LNCaP clone FGC (cell line): ENCODE measurements at places on chromosomes 4 and X.

DNA sequence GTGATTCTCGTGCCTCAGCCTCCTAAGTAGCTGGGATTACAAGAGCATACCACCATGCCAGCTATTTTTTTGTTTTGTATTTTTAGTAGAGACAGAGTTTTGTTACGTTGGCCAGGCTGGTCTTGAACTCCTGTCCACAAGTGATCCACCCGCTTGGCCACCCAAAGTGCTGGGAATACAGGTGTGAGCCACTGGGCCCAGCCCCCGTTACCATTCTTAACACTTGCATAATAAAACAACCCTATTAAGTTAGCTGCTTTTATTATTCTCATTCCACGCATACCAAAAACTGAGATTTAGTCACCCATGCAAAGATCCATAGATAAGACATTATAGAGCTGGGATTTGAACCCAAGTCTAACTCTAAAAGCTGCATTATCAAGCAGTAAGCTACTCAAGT lies 6.0 kb upstream of the TEX13A start:
- DNase-seq, result no peak

DNA sequence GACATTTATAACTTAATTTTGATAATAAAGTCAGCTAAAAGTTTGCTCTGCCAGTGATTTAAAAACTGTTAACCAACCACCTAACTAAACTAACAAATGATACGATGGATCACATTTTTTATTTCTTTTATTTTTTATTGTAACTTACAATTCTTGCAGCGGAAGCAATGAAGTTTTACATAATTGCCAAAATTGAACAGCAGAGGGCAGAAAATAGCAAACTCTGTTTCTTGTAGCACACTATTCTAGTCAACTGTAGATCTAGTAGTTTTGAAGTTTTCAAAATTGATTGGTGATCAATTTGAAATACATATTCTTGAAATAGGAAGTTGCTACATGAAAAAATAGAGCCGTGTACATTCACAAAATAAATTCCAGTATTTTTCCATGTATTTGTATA lies 2.8 kb upstream of the GRIA2 start:
- DNase-seq, result no peak

GRCh38 chrX:36214924-36215323 lies 295.4 kb downstream of the CFAP47 start:
- no peak for DNase-seq

- DNase-seq, result no peak
These were observed 102.1 kb upstream of the FAM9B start for GRCh38 chrX:9135901-9136510.

GRCh38 chrX:16771483-16772398 lies 14.5 kb upstream of the TXLNG start:
- peak; percentile 19 for DNase-seq

GRCh38 chr4:15719506-15719905 lies 16.6 kb downstream of the BST1 start:
- no peak for DNase-seq

DNA sequence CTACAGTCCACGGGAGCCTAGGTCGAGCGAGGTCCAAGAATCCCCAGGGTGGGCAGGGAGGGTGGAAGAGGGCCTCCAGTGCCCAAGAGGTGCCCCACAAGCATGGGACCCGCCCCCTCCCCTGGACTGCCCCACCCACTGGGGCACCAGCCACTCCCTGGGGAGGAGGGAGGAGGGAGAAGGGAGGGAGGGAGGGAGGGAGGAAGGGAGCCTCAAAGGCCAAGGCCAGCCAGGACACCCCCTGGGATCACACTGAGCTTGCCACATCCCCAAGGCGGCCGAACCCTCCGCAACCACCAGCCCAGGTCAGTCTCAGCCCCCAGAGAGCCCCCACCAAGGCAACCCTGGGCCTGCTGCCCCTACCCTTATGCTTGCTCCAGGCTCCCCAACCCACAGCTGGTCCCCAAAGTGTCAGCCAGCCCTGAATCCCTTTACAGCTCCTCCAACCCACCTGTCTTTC lies at the start of gene GATA1:
Gene GATA1 (plus strand): TSS at position 250 of the 460 bp plus-strand sequence. CDS start 4,520 bp downstream, outside the sequence.
- DNase-seq, result no peak

DNA sequence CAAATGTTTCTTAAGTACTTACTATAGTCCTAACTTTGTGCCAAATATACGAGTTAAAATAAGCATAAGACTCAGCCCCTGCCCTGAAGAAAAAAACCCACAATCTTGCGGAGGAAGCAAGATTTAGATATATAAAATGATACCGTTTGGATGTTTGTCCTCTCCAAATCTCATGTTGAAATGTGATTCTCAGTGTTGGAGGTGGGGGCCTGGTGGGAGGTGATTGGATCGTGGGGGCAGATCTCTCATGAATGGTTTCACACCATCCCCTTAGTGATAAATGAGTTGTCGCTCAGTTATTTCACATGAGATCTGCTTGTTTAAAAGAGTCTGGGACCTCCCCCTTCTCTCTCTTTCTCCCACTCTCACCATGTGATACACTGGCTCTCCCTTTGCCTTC lies 28.7 kb downstream of the EFHC2 start:
- no peak for DNase-seq

DNA sequence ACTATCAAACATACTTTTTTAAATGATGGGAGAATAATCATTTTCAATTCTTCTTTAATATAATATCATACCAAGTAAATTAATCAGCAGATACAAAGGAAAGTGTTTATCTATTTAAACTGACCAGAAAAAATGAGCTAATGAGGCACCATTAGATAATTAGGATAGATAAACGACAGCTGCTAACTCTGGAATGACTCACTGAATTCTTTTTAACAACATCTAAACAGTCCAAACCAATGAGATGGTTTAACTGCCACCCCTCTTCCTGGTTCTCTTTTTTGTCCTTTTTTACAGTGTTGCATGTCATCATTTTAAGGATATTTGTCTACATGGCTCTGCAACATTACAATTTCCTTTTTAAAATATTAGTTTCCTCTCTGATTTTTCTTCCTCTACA lies 41.6 kb downstream of the UNC5C start:
- no peak for DNase-seq

DNA sequence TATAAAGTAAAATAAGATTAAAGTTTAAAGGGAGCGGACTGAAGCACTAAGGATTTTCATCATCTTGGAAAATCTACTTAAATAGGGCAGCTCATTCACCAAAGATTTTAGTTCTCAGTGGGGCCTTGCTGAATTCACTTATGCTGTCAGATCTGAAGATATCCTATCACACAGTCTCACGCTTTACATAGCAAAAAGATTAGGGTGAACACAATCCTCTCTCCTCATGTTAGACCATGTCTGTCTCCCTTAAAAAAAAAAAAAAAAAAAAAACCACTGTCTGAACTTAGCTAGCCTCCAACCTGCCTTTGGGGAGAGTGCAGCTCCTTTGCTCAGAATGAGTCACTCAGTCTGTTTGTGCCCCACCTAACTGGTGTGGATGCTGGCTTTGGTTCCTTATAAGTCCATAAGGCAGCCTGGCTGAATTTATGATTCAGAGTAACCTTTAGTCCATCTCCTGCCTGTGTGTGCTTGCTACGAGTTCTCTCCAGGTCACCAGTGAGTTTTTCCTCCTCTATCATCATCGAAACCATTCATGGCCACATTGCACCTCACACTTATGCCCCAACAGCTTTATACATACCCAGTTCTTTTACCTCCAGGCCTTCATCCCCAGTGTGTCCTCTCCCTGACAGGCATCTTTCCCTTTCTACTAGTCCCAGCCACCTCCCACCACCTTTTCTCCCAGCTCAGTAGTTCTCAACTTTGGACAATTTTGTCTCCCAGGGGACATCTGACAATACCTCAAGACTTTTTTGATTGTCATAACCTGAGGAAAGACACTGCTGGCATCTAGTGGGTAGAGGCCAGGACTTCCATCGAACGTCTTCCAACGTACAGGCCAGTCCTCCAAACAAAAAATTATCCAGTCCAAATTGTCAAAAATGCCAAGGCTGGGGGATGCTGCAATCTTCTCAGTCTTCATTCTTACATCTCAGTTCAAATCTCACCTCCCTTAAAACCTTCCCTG lies 220.7 kb upstream of the EMCN start:
- no peak for DNase-seq

- no peak for DNase-seq
These were observed 321.0 kb upstream of the SLIT2 start for GRCh38 chr4:19930742-19931141.

GRCh38 chr4:85391589-85392410 lies 83.2 kb upstream of the ARHGAP24 start:
- DNase-seq, result no peak

DNA sequence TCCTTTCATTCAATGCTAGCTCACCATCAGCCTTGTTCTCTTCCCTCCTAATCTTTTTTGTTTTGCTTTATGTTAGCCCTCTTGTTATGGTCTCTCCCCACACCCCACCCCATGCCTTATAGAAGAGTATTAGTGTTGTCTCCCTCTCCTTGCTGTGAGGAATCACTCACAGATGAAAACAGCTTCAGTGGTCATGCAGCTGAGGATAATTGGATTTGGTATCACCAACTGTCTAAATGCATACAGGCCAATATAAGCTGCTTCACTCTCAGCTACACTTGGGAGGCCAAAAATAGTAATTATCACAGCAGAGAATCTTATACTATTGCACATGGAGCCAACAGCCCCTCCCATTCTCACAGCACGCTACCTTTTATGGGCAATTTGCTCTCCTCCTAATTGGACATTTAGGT lies 494.6 kb upstream of the FAM241A start:
- no peak for DNase-seq

DNA sequence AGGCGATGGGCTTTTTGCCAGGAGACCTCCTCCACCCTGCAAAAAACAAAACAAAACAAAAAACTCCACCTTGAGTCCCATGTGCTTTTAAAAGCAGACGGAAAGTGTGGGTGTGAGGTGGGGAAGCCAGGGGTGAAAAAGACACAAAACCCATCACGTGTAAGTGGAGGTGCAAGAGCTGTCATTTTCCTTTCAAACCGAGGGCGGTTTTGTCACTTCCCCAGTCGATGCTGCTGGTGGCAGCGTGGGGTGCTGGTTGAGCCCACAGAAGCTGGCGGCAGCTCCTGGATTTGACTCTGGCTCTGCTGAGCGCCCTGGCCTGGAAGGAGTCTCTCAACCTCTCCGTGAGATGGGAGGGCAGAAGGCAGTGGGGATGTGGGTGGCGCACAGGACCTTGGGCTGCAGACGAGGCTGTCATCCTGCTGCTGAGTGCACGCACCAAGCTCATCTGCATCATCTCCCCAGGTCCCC lies 110.0 kb downstream of the PSAPL1 start:
- no peak for DNase-seq

DNA sequence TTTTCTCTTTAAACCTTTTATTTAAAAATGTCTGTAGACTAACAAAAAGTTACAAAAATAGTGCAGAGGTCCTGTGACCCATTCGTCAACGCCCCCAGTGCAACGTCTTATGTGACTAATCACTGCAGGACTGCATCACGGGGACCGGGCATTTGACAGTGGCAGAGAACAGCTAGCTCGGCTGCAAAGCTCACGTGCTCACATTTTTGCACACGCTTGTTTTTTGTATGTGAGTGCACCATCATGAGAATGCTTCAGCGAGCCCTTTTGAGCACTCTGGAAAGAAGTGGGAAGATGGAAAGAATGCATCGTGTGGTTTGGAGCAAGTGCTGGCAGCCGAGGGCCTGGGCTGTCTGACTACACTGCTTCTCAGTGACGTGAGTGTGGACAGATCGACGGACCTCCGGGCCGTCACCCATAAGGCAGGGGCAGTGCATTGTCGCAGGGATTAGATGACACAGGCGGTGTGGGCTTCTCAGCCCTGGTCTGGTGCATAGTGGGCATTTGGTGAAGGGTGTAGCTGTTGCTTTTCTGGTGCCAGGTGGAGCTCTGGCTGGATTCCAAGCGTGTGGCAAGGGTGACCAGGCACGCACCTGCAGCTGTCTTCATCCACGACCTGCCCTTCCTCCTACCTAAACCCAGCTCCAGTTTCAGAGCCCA lies 17.7 kb downstream of the SPON2 start:
- DNase-seq, result no peak

- DNase-seq, result no peak
These were observed 1.6 kb downstream of the RCHY1 start for GRCh38 chr4:75512386-75513211.

DNA sequence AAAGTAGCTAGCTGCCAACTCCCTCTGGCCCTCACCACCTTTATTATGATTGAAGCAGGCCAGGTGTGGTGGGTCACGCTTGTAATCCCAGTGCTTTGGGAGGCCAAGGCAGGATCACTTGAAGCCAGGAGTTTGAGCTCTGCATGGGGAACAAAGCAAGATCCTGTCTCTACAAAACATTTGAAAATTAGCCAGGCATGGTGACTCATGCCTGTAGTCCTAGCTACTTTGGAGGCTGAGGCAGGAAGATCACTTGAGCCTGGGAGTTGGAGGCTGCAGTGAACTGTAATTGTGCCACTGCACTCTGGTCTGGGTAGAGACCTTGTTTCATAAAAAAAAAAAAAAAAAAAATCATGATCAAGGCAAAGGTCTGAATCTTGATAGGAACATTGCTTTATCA lies 467.0 kb upstream of the DIPK2B start:
- no peak for DNase-seq

- no peak for DNase-seq
These were observed 436.6 kb downstream of the C4orf33 start for GRCh38 chr4:129532573-129532972.

- no peak for DNase-seq
These were observed 3.4 kb downstream of the HCFC1 start for GRCh38 chrX:153968255-153968654.

GRCh38 chrX:149825424-149825823 lies 43.7 kb downstream of the MAGEA9 start:
- no peak for DNase-seq

GRCh38 chr4:113574636-113575103 lies 186.9 kb downstream of the CAMK2D start:
- no peak for DNase-seq

- no peak for DNase-seq
These were observed 5.9 kb downstream of the ZFYVE28 start for GRCh38 chr4:2412534-2412884.

- no peak for DNase-seq
These were observed 92.3 kb downstream of the KLHL8 start for GRCh38 chr4:87128006-87128705.

DNA sequence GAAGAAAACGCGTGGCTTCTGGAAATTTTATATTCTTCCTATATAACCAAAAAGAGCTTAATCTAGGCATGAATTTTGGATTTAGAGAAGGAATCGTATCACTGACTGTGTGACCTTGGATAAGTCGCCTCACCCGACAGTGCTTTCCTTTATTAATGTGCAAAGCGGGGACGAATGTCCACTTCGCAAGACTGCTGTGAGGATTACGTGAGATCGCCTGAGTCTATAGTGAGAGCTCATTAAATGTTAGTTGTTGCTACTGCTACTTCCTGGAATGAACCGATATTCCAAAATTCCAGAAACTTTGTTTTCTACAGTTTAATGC lies 448 bp upstream of the TBC1D8B start:
- DNase-seq, result no peak

DNA sequence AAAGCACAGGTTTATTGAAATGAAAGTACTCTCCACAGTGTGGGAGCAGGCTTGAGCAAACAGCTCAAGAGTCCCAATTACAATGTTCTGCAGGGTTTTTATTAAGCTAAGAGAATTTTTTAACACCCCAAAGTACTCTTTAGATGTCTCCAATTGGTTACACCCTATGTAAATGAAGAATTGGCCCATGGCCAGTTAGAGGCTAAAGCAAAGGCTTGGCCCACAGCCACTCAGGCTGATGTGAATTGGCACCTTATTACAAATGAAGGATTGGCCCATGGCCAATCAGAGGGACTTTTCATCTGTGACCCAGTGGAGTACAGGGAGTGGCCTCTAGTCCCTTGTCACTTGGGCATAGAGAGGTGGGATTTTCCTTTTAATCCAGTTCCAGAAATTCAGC lies 30.1 kb upstream of the IQCM start:
- DNase-seq, result no peak

GRCh38 chrX:2486476-2487133 lies 14.2 kb downstream of the DHRSX start:
- no peak for DNase-seq

GRCh38 chrX:82320569-82320968 lies 1118.7 kb downstream of the SH3BGRL start:
- peak; percentile 32 for DNase-seq
